Activated CD8-positive, alpha-beta memory T cell treated with anti-CD3 and anti-CD28 coated beads, Interleukin-2, amount 10 ng/mL, durations not matched to agents 7 days and 5 days (primary cell): ENCODE measurements at places on chromosomes 5 and 9. TPM values are rescaled to one million over a fixed set of nuclear protein-coding genes. Genes with fewer than 3 reads are reported as not detected.

DNA sequence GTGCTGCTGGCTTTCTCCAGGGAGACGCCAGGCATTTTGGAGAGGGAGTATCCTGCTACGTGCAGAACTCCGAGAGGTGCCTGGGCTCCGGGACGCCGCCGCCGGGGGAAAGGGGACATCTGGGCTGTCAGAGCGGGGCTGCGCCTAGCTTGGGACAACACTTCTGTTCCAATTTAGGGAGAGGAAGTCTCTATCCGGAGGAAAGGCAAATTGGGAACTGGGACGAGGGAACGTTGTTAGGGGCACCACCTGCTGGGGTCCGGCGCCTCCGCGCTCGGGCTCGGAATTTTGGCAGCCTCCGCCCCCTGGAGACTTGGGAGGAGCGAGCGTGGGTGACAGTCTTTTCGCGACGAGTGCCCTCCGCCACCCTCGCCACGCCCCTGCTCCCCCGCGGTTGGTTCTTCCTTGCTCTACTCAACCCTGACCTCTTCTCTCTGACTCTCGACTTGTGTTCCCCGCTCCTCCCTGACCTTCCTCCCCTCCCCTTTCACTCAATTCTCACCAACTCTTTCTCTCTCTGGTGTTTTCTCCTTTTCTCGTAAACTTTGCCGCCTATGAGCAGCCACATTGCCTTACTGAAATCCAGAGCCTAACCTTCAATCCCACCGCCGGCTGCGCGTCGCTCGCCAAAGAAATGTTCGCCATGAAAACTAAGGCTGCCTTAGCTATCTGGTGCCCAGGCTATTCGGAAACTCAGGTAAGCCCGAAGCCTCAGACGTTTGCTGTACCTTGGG, 1.6 kb downstream of the TSLP start:
- H3K36me3 ChIP-seq = no peaks in the 10 kb centered on the region
- peaks cover 21% of the 10 kb centered on the region for H3K4me1 ChIP-seq
- no peak overlapping the region for H3K27ac ChIP-seq
- peak overlapping the region; percentile 88 for H3K4me3 ChIP-seq
- DNase-seq = peak; percentile 76

AK8 gene
- total RNA-seq = 0.63 TPM

GRCh38 chr5:115507681-115508080, 36.9 kb downstream of the FEM1C start:
- H3K27ac ChIP-seq = no peak overlapping the region
- no peak overlapping the region for H3K4me3 ChIP-seq
- no peaks in the 10 kb centered on the region for H3K36me3 ChIP-seq
- no peaks in the 10 kb centered on the region for H3K4me1 ChIP-seq
- H3K27me3 ChIP-seq = peaks cover 5% of the 10 kb centered on the region
- DNase-seq = no peak

- H3K4me1 ChIP-seq = no peaks in the 10 kb centered on the region
- H3K27me3 ChIP-seq = no peaks in the 10 kb centered on the region
- H3K4me3 ChIP-seq = no peak overlapping the region
- no peak overlapping the region for H3K27ac ChIP-seq
- H3K36me3 ChIP-seq = no peaks in the 10 kb centered on the region
- no peak for DNase-seq
These were observed 542.0 kb upstream of the TRPC7 start for GRCh38 chr5:136907371-136907770.

DNA sequence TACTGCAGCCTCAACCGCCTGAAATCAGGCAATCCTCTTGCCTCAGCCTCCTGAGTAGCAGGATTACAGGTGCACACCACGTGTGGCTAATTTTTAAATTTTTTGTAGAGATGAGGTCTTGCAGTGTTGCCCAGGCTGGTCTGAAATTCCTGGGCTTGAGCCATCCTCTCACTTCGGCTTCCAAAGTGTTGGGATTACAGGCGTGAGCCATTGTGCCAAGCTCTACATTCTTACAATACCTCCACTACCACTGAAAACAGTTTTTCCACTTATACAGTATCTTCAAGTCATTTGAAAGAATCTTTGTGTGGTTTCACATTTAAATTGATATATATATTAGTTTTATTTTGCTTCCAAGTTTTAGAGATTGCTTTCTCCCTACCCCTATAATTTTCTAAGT, 42.6 kb downstream of the LARP1 start:
- H3K27ac ChIP-seq = no peak overlapping the region
- peaks cover 68% of the 10 kb centered on the region for H3K36me3 ChIP-seq
- H3K27me3 ChIP-seq = no peaks in the 10 kb centered on the region
- H3K4me3 ChIP-seq = no peak overlapping the region
- no peak for DNase-seq

IFNA21 gene
- total RNA-seq = not detected

- no peak overlapping the region for H3K4me3 ChIP-seq
- no peak for DNase-seq
- H3K27me3 ChIP-seq = peaks cover 36% of the 10 kb centered on the region
- H3K27ac ChIP-seq = no peak overlapping the region
- H3K4me1 ChIP-seq = no peaks in the 10 kb centered on the region
These were observed 87.3 kb downstream of the LIFR start for GRCh38 chr5:38468978-38469706.

DNA sequence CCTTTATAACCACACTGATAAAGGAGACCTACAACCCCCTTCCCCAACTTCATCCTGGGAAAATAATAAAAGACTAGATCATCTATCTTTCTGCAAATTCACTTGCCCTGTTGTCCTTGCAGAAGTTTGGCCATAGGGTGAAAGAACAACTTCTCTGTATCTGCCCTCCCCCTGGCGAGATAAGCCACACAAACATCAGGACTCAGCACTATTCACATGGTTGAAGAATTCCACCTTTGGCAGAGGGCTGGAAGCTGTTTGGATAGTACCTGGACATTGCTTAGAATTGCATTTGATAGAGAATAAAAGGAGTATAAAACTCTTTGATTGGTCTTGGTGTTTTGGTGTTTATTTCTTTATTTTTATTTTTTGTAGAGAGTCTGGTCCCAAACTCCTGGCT, 16.9 kb downstream of the FAM151B start:
- H3K4me3 ChIP-seq = no peak overlapping the region
- H3K36me3 ChIP-seq = no peaks in the 10 kb centered on the region
- no peaks in the 10 kb centered on the region for H3K4me1 ChIP-seq
- H3K27me3 ChIP-seq = no peaks in the 10 kb centered on the region
- no peak overlapping the region for H3K27ac ChIP-seq

- no peaks in the 10 kb centered on the region for H3K36me3 ChIP-seq
- DNase-seq = no peak
- peaks cover 11% of the 10 kb centered on the region for H3K4me1 ChIP-seq
These were observed 143.2 kb upstream of the PCA3 start for GRCh38 chr9:76620996-76621395.

DNA sequence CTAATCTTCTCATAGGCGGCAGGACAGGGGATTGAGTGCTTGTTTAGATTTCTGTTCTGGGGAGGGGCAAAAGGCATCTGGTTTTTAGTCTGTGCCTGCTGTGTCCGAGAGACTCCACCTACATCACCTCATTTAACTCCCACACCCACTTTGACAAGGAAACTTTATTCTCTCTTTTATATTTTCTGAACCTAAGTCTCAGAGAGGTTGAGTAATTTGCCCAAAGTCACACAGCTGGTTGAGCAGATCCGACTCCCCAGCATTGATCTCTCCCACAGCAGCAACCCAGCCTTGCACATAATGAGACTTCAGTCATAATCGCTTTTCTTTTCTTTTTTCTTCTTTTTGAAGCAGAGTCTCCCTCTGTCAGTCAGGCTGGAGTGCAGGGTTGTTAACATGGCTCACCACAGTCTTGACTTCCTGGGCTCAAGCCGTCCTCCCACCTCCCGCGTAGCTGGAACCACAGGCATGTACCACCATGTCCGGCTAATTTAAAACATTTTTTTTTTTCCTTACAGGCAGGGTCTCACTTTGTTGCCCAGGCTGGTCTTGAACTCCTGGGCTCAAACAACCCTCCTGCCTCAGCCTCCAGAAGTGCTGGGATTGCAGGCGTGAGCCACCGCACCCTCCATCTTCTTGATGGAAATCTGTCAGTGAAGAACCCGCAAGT, 36.5 kb upstream of the ANKRD33B start:
- H3K4me3 ChIP-seq = no peak overlapping the region
- DNase-seq = no peak
- H3K36me3 ChIP-seq = no peaks in the 10 kb centered on the region

- peak overlapping the region; percentile 94 for H3K27ac ChIP-seq
- no peaks in the 10 kb centered on the region for H3K27me3 ChIP-seq
- peaks cover 51% of the 10 kb centered on the region for H3K36me3 ChIP-seq
These were observed 5.1 kb downstream of the GRK6 start for GRCh38 chr5:177431317-177432142.

- DNase-seq = no peak
- H3K27ac ChIP-seq = no peak within 1 kb of the TSS
- H3K4me1 ChIP-seq = no peaks in the 10 kb centered on the region
- H3K27me3 ChIP-seq = peaks cover 41% of the 10 kb centered on the region
These were observed at the start of gene ALDH1A1 for GRCh38 chr9:72952914-72953313. Gene ALDH1A1 (minus strand): TSS chr9:72953053. CDS start chr9:72953000, 53 bp downstream.

- no peak overlapping the region for H3K4me3 ChIP-seq
- DNase-seq = no peak
- no peaks in the 10 kb centered on the region for H3K36me3 ChIP-seq
- no peak overlapping the region for H3K27ac ChIP-seq
- H3K27me3 ChIP-seq = peaks cover 10% of the 10 kb centered on the region
These were observed 53.9 kb downstream of the SGCD start for GRCh38 chr5:156380848-156381247.

DNA sequence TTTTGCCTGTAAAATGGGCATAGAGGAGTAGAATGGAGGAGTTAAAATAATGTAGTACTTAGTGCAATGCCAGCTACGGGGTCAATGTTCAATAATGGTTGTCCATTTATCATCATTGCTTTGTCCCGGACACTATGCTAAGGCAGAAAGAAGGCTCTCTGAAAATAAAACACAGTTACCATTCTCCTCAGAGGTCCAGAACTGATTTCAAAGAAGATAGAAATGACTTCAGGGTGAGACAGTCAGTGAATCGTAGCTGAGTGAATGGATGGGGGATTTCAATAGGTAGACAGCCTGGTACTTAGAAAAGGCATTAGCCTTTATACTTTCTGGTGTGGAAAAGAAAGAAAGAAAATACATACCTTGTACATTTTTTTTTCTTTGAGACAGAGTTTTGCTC, 1.2 kb upstream of the AK3 start:
- peak overlapping the region; percentile 86 for H3K4me3 ChIP-seq
- H3K36me3 ChIP-seq = peaks cover 6% of the 10 kb centered on the region
- H3K27ac ChIP-seq = no peak overlapping the region
- no peaks in the 10 kb centered on the region for H3K27me3 ChIP-seq
- H3K4me1 ChIP-seq = peaks cover 27% of the 10 kb centered on the region

DNA sequence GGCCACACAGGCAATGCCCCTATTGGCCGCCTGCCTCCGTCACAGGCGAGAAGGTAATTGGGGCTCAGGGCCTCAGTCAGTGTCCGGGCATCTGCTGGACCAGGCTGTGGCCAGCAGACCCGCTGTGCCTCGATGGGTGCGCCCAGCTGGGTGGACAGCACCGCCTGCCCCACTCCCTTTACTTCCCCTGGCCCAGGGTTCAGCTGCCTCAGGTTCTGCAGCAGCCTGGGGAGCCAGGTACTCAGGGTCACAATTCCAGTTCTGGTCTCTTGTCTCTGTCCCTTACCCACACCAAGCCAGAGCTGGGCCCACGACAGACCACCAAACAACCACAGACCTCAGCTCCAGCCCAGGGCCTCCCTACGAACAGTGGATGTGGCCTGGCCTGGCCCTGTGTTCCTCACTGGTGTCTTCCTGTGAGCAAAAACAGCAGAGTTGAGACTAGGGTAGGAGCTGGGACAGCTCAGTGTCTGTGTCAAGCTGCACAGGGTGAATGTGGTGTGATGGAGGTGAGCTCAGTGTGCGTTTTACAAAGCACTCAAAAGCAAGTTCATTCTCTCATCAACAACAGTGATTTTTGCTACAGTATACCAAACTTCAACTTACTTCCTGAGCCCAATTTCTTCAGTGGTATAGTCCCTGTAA, 33.4 kb upstream of the SUSD3 start:
- H3K27me3 ChIP-seq = no peaks in the 10 kb centered on the region
- H3K4me3 ChIP-seq = no peak overlapping the region
- H3K27ac ChIP-seq = peak overlapping the region; percentile 91
- H3K36me3 ChIP-seq = peaks cover 41% of the 10 kb centered on the region
- peaks cover 65% of the 10 kb centered on the region for H3K4me1 ChIP-seq

DNA sequence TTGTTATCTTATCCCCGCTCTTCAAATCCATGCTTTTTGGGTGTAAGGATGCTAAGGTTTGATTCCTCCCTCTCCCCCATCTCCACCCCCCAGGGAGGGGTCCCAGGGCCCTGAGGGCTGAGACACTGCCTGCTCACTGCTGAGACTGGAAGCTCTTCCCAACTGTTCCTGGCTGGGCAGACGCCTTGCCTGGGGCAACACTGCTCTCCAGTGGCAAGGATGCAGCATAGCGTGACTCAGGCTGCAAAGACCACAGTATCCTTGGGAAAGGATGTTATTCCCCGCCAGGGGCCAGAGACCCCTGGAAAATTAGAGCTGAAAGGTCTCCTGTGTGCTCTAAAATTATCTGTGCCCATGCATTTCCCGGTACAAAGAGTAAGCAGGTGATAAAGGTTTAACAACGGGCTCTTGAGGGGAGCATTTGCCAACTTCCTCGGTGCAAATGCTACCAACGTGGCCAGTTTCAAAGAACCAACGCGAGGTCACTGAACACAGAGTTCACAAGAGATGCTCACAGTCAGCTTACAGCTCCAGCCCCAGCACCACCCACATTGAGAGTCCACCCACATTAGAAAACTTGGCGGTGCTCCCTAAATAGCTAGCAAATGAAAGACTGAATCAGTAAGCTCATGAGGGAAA, 271.9 kb downstream of the NSG2 start:
- H3K27ac ChIP-seq = no peak overlapping the region
- H3K4me3 ChIP-seq = no peak overlapping the region
- H3K4me1 ChIP-seq = no peaks in the 10 kb centered on the region
- DNase-seq = no peak
- H3K27me3 ChIP-seq = peaks cover 8% of the 10 kb centered on the region
- H3K36me3 ChIP-seq = no peaks in the 10 kb centered on the region

PCDHB8 gene
- total RNA-seq = not detected
